ENCODE measurements at places on chromosomes 3 and 15.

- no peak for DNase-seq
These were observed 25.7 kb downstream of the LIPC start for GRCh38 chr15:58457466-58457965.

DNA sequence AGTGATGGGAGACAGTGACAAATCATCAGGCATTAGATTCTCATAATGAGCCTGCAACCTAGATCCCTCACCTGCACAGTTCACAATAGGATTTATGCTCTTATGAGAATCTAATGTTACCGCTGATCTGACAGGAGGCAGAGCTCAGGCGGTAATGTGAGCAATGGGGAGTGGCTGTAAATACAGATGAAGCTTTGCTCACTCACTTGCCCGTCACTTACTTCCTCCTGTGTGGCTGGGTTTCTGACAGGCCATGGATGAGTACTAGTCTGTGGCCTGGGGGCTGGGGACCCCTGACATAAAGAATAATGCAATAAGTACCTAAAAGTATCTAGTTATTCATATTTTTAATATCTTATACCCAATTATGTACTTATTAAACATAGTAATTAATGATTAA lies 15.6 kb downstream of the IQCB1 start:
- DNase-seq: no peak

DNA sequence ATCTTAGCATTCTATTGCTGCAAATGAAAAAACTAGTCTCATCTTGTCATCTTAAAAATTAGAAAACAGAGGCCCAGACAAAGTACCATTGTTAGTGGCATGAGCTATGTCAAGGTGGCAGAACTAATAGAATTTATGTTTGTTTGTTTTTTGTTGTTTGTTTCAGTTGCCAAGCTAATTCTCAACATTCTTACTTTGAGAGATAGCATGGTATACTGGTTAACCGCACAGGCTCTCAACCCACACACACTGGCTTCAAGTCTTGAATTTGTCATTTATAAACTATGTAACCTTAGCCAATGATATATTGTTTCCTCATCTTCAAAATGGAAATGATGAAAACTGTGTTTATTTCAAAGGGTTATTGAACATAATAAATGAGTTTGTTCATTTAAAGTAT lies 367.6 kb upstream of the PLSCR5 start:
- DNase-seq: no peak

DNA sequence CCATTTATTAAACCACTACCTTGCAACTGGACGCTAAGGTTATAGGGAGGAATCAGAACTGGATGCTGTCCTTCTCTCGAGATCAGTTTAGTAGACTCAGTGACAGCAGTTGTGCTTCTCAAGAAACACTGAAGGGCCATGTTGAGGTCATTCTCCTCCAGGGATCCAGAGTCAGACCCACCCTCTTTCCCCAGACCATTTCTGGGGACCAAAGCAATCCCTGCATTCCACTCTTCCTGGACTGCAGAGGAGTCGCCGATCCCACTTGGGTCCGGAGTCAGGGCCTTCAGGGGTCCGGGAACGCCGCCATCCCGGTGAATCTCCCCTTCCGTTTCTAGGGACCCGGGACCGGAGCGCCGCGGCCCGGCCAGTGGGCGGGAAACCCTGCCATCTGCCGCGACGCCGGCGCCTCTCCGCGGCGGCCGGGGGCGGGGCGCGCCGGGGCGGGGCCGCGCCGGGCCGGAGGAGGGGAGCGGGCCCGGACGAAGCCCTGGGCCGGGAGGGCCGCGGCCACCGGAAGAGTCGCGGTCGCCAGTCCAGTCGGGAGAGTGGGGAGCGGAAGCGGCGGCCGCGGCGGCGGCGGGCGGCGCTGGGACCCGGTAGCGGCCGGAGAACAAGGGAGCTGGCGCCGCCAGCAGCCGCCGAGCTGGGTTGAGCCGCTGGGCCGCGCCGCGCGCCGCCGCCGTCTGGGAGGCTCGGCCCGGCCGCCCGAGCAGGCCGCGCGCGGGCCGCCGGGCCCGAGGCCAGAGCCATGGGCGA lies at the start of gene DVL3:
DVL3 (plus strand) TSS at position 493 of the 759 bp plus-strand sequence; CDS start at position 752, 259 bp downstream.
- DNase-seq: no peak

DNA sequence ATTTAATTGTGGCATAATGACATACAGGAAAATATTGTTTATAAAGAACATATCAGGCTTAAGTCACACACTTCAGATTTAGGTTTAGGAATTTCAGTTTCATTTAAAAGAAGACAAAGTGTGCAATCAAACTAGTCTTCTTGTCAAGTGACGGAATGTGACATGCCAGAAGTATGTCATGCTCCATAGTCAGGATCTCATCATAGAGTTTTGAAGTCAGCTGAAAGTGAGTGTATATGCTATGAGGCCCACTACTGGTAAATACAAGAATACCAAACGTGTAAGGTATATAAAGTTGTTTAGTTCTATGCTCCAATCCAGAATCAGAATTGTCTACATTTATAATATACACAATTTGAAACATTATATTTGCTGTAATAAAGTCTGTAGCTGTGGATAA lies 988.4 kb downstream of the TBL1XR1 start:
- DNase-seq: no peak

DNA sequence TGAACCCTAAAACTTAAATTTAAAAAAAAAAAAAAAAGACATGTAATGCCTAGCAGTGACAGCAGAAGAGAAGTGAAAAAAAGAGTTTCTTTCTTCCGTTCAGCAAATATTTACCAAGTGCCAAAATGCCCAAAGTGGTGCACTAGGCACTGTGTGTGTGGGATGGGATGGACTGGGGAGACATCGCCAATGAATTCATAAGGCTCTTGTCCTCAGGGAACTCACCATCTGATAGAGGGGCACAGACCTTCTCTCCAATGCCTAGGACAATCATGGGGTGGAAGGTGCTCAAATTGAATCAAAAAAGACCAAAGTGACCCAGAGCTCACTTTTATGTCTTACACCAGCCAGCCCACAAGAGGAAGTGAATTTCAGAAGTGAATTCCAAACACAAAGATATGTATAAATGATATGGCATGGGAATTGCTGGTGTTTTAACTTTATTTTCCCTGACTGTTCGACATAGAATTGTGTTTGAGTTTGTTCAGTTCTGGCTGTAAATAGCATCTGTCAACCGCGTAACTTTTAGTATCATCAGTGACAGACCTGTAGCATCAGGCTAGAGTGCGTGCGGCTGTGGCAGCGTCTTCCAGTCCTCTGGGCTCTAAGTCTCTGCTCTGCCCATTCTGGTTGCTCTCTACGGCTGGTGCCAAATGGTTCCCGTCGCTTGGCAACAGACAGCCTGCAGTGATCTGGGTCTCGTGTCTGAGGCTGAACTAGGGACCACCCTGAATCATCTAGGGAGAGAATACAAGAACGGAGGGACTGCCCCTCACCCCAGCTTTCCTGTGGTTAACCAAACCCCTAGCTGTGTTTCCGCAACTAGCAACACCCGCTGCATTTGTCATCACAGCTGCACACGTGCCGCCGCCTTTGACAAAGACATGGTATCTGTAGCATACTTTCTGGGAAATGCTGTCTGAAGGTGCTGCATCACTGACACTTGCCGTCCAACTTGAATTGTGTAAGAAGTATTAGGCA lies 154.0 kb upstream of the THBS1 start:
- peak; percentile 50 for DNase-seq

- DNase-seq: no peak
These were observed 439.2 kb downstream of the MCTP2 start for GRCh38 chr15:94670438-94671034.

- DNase-seq: no peak
These were observed 4.5 kb upstream of the MRPS22 start for GRCh38 chr3:139339219-139339906.

DNA sequence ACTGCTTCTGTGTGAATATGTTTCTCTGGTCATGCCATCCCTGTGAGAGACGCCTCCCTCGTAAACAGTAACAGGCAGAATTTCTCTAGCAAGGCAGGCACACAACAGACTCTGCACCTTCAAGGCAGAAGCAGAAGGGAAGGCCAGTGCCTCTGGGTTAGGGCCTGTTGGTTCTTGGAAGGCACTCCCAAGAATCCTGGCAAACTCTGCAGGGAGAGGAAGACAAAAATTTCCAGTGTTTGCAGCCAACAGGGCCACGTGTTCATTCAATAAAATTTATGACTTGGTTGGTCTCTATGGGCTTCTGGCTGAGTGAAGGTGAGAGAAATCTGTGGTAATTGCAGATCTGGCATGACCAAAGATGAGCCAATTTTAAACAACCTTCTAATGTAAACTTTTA lies 39.3 kb downstream of the NFKBIZ start:
- no peak for DNase-seq

DNA sequence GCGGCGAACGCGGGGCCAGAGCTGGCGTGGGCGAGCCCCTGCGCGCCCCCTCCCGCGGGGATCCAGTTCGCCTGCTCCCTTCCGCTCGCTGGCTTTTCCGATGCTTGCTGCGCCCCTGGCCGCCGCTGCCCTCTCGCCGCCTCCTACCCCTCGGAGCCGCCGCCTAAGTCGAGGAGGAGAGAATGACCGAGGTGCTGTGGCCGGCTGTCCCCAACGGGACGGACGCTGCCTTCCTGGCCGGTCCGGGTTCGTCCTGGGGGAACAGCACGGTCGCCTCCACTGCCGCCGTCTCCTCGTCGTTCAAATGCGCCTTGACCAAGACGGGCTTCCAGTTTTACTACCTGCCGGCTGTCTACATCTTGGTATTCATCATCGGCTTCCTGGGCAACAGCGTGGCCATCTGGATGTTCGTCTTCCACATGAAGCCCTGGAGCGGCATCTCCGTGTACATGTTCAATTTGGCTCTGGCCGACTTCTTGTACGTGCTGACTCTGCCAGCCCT lies 721 bp downstream of the P2RY1 start:
- no peak for DNase-seq

- no peak for DNase-seq
These were observed 113.0 kb upstream of the PTPRG start for GRCh38 chr3:61448378-61448777.

- no peak for DNase-seq
These were observed 31.9 kb upstream of the MCF2L2 start for GRCh38 chr3:183460081-183461055.

DNA sequence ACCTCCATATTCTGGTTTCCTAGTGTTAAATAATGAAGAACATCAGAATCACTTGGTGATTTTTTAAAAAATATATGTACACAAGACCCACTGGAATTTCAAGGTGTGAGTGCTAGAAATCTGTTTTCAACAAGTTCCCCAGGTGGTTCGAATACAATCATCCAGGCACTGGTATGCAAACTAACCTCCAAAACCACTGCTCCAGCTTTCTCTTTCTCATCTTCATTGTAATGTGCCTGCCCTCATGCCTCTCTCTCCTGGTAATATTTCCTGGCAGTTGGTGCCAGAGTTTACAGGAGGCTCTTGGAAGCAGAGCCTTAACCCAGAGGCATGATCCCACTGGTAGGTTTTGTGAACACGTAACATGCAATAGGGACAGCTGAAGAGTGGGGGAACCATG lies 163.1 kb upstream of the MANF start:
- no peak for DNase-seq

DNA sequence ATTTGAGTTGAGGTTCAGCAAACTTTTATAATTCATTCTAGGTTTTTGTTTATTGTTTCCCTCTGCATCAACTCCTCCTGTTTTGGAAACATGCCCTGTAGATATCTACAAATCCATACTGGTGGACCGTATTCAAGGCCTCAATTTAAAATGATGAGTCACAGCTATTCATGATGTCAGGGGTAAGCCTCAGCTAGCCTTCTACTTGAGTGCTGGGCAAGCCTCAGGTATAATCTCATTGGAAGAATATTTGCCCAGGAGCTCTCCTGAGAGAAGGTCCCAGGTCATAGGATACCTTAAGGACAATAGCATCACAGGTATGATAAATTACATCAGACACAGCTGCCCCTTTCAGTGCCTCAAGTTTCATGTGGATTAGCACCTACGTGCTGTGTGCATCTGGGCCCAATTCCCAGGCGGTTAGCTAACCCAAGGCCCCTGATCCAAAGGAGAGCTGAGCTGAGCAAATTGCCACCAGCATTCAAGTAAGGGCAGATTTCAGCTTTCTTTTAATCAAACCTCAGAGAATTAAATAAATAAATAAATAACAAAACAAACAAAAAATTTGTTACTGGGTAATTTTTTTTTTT lies 87.5 kb downstream of the KCNMB2 start:
- no peak for DNase-seq

DNA sequence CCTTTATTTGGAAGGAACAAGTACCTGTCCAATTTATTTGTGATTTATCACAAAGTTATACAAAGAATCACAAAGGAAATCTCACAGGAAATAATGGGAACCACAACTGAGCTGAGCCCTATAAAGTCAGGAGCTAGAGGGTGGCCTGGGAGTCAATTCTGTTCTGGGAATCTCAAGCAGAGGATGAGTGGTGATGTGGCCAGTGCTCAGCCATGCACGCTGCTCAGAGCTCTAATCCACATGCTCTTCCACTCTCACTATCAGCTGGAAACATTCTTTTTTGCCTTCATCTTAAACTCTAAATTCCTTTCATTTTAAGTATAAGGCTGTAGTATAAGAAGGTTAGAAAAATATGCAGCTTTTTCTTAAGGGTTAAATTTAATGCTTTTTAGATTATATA lies 36.6 kb downstream of the UACA start:
- DNase-seq: no peak

- DNase-seq: no peak
These were observed 285.3 kb downstream of the SV2B start for GRCh38 chr15:91385311-91385710.

DNA sequence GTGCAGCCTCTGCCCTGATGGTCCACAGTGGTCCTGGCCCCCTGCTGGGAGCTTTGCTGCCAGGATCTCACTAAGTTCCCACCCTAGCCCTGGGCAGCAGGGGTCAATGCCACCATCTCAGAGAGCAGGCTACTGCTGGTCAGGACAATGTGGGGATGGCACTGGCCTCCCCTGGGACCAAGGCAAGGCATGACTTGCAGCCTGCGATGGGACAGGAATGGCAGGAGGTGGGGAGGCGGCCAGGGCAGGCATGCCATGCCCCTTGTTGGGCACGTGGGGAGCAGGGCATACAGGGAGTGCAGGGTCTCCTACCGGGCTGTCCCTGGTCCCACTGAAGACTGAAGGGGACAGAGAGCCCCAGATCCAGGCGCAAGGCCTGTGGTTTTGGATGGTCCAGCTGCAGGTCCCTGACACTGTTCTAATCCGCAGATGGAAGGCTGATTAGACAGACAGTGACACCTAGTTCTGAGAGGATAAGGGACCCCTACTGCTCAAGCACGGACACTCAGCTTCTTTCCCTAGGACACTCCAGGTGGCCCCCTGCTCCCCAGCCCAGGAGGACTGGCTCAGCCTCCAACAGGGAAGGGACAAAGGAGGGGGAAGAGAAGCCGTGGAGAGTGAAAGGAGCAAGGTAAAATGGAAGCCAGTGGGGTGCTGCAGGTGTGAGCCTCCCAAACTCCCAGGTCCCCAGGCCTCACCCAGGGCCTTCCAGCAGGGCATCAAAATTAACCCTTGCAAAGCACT lies 69.2 kb upstream of the RPL32 start:
- DNase-seq: no peak

GRCh38 chr3:112814266-112814665 lies 32.4 kb downstream of the CD200R1L start:
- no peak for DNase-seq

DNA sequence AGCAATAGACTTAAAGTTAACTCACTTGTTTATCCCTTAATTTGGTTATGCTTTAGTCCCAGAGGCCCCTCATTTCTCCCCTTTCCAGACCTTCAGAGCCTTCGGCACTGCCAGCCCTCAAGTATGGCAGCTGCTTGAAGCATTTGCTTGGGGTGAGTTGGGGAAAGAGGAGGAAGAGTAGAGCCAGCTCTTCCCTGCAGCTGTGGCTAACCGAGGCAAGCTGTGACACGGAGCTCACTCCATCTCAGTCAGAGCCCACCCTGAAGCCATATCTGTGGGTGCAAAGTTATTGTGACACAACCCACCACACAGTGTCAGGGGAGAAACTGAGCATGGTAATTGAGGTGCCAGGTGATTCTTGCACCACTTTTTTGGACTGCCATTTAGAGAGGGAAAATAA lies 66.1 kb downstream of the FILIP1L start:
- DNase-seq: no peak

- no peak for DNase-seq
These were observed 143.6 kb upstream of the BHLHE40 start for GRCh38 chr3:4835616-4836043.
